ENCODE measurements at places on chromosomes 4 and X.
A peak's percentile ranks its signal among the peaks of the same experiment; 100 is the strongest.

DNA sequence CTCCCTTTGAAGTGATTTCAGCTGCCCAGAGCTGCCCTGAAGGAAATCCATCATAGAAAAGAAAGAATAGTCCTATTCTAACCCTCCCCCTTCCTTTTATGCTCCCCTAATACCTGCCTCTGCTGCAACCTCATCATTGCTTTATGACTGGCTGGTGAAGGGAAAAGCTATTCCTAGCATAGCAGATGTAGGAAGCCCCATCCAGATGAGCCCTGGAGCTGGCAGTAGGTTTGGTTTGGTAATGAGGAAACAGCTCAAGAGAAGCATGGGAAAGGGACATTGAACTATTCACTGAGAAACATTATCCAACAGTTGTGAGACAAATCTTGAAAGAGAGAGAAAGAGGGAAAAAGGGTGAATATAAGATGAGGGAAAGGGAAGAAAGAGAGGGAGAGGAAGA lies 29.2 kb downstream of the ARSJ start:
- DNase-seq, result no peak

- DNase-seq, result no peak
Observed at GRCh38 chrX:51905711-51906110, 12.3 kb downstream of the MAGED1 start.

DNA sequence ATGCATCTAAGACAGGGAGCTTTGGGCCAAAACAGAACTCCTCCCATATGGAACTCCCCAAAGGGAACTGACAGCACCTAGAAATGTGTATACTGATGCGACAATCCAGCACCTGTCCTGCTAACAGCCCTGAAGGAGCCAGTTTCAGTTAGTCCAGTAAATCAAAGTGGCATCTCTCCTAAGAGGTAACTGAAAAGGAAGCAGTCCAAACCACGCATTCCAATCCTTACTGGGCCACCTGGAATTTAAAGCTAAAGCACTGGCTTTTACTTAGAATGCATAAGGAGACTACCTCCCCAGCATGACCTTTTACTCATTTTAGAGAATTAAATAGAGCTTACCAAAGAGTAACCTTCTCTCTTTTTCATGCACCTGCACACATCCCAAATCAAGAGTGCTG lies 586.8 kb upstream of the PITX2 start:
- no peak for DNase-seq

DNA sequence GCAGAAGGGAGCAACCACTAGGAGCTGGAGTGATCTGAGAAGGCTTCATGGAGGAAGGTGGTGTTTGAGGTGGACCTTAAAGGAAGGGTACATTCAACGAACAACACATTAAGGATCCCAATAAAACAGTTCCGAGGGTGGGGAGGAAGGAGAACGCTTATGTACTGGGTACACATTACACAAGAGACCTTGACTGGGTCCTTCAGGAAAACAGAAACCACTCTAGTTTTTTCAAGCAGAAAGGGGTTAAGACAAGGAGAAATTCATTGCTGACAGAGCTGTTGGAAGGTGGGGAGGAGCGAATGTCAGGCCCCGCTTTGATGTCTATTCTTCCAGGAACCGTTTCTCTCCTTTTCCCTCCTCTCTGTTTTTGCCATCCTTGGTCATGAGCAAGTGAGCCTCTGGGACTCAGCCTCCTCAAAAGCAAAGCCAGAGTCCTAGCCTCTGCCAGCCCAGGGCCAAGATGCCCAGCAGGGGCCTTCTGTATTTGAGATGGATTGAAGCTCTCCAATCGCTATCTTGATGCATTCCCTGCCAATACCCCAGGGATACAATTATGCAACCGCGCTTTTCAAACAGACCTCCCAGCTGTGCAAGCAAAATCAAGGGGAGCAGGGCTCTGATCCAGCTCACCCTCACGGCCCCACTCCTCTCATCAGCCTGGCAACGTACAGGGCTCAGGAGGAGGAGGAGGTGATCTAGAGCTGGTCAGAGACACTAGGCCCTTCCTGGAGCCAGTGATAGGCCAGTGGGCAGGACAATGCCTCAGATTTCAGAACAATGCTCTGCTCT lies 48.4 kb downstream of the ZBTB49 start:
- no peak for DNase-seq

GRCh38 chr4:118282692-118283091 lies 70.1 kb downstream of the PRSS12 start:
- peak; percentile 79 for DNase-seq

DNA sequence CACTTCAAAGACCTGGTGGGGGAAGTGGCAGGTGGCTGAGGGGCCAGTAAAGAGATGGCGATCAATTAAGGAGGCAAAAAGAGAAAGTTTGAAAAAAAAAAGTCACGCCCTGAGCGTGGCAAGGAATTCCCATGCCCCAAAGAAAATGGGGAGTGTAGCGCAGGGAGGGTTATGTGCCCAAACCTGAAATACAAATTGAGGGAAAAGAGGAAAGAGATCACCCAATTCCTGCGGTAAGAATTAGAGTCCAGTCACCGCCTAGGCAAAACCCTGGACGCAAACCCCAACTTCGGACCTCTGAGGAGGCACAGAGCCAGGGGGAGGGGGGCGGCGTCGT lies 595 bp downstream of the ENOX2 start:
- DNase-seq, result no peak

DNA sequence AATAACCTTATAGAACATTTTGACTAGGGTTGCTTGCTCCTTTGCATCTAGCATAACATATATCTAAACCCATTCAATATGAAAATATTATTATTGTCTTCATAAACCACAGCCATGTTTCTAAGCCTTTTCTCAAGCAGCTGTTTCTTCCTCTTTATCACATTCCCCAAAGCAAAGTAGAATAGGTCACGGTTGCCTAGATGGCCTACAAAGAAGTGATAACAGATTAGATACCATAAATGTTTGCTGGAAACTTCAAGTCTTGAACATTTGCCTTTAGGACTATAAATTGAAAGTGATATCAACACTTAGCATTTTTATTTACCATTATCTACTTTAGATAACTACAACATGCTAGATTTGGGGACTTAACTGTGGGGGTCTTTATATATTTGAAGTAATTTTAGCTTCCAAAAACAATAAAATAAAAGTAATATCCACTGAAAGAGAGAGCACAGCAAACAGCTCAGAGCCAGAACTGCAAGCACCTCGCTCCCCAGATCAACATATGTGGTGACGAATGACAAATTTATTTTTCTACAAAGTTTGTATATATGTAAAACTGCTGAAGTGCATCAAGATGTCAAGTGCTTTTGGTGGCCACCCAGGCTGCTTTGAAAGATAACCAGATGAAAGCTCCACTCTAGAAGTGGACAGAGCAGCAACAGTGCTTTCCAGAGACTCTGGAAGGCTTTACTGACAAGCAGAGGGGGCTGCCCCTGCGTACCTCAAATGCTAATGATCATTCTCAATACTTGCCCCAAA lies 8.0 kb downstream of the HHIP start:
- no peak for DNase-seq

GRCh38 chr4:128564081-128564630 lies 245.3 kb upstream of the JADE1 start:
- no peak for DNase-seq

- DNase-seq, result no peak
Observed at GRCh38 chr4:108965016-108965415, 202.2 kb upstream of the ETNPPL start.

Data from fibroblast of the aortic adventitia (primary cell).